NCI-H1417 (cell line): ENCODE measurements at places on chromosomes 6 and 20.

DNA sequence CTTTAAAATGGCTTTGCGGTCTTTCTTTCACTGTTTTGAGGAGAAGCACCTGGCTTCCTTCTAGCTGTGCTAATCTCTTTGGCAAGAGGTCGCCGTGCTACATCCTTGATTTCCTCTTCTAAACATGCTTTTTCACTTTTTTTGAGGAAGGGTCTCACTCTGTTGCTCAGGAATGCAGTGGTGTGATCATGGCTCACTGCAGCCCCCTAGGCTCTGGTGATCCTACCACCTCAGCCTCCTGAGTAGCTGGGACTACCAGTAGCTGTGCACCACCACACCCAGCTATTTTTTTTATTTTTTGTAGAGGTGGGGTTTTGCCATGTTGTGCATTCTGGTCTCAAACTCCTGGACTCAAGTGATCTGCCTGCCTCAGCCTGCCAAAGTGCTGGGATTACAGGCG is 40.5 kb downstream of the RSPH3 start:
- no peak for DNase-seq

- DNase-seq = peak; percentile 50
These were observed 14.9 kb upstream of the FAM210B start for GRCh38 chr20:56343861-56344381.

DNA sequence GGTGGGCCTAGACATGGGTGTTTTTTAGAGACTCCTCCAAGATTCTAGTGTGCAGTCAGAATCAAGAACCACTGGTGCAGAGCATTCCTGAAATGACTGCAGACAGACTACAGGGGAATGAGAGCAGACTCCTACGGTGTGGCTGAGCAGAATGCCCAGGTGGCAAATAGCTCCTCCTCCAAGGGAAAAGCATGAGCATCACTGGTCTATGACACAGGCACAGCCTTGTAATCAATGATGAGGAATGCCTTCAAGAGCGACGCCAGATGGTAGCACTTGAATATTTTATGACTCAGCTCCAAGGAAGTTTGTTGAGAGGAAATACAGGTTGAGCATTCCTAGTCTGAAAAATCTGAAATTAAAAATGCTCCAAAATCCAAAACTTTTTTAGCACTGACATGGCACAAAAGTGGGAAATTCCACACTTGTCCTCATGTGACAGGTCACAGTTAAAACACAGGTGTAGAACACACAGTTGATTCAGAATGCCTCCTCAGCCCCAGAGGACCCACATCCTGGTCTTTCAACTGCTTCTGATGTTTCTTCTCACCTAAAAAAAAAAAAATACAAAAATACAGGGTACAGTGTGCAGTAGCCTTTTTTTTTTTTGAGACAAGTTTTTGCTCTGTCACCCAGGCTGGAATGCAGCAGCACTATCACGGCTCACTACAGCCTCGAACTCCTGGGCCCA is 10.6 kb upstream of the FAM8A1 start:
- DNase-seq = peak; percentile 68

- no peak for DNase-seq
These were observed 93.7 kb downstream of the TCP11 start for GRCh38 chr6:35047265-35048011.

GRCh38 chr6:40854592-40854991 is 184.4 kb downstream of the UNC5CL start:
- DNase-seq = no peak

DNA sequence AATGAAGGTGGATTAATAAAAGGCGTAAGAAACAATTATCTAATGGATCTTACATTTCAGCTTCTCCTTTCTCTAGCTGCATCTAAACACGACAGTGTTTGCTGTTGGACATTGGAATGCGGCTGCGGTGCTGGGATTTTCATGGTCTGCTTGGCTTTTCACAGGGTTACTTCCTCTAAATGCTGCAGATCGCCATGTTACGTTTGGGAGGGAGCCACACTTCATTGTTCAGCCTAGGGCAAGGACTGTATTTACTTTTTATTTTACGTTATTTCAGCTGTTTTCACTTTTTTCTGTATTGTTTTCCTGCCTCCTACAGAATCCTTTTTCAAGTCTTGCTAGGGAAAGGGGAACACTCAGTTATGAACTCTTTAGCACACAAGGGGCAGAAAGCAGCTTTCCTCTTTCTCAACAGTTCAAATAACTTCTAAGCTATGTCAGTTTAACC is 97.9 kb upstream of the MTHFD1L start:
- no peak for DNase-seq

GRCh38 chr20:48142516-48142773 is 357.2 kb upstream of the SULF2 start:
- no peak for DNase-seq

DNA sequence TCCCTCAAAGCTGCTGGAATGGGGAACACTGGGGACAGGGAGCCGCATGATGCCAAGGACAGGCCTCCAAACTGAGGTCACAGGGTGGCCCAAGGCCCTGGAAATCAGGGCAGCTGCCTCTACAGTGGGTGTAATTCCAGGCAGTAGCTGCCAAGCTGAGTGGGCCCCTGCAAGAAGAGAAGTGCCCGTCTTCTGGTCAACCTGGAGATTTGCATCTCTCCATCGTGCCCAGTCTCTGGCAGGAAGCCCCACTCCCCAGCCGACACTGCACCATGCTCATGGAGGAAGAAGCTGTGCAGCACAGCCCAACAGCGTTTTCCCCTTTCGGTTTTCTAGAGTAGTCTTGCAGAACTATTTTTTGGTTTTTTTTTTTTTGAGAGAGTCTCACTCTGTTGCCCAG is 2.2 kb upstream of the FAM209A start:
- DNase-seq = no peak

DNA sequence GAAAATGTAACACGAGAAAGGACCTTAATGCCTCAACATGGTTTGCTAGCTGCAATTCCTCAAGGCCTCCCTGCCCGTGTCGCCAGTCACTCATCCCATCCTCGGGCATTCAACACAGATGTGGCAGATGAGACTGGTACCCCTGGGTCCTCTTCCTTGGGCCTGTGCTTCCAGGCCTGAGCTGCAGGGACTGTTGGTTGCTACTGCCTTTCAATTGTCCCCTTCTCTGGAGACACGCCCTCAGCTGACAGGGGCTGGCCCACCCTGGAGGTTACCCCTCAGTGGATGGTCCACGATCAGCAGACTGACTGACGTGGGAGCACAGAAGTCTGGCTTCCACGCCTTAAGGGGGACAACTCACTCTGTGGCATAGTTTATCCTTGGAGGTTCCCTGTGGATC is 495.1 kb upstream of the CHD6 start:
- DNase-seq = no peak

DNA sequence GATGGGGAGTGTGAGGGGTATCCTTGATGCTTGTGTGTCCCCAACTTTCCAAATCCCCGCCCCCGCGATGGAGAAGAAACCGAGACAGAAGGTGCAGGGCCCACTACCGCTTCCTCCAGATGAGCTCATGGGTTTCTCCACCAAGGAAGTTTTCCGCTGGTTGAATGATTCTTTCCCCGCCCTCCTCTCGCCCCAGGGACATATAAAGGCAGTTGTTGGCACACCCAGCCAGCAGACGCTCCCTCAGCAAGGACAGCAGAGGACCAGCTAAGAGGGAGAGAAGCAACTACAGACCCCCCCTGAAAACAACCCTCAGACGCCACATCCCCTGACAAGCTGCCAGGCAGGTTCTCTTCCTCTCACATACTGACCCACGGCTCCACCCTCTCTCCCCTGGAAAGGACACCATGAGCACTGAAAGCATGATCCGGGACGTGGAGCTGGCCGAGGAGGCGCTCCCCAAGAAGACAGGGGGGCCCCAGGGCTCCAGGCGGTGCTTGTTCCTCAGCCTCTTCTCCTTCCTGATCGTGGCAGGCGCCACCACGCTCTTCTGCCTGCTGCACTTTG is at the start of gene TNF:
Gene TNF, plus strand, starts transcription at position 231 of the 567 bp plus-strand sequence. Its CDS starts 177 bp downstream, at position 408.
- DNase-seq = no peak

DNA sequence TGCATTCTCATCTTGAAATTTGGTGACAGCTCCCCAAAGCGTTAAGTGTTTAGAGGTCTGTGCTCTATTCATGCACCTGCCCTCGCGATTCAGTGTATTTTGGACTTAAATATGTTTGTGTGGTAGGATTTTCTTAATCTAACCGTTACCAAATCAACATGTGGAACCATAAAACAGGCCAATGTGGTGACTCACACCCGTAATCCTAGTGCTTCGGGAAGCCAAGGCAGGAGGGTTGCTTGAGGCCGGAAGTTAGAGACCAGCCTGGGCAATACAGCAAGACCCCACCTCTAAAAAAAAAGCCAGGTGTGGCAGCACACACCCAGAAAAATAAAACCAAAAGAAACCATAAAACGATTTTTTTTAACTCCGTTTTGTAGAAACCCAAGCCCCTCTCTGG is 31.5 kb downstream of the PYGB start:
- DNase-seq = no peak

DNA sequence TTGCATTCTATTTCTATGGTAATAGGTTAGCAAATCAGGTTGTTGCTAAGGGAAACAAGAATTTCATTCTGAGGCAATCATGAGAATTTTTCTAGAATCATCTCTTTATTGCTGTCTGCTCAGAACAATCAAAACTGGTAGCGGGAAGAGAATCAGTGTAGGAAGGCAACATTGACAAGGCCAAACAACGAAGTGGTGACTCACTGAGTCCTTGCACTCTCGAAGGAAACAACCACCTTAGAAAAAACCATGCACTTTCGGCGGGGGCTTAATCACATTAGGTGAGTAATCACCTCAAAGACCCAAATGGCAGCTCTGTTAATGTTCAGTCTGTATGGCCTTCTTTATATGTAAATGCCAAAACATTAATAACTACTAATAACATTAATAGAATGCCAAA is 78.8 kb upstream of the MAP7 start:
- DNase-seq = no peak

- DNase-seq = no peak
These were observed 17.4 kb downstream of the PIGT start for GRCh38 chr20:45433316-45433715.

- no peak for DNase-seq
These were observed 67.3 kb downstream of the TRAM2 start for GRCh38 chr6:52509281-52510212.

DNA sequence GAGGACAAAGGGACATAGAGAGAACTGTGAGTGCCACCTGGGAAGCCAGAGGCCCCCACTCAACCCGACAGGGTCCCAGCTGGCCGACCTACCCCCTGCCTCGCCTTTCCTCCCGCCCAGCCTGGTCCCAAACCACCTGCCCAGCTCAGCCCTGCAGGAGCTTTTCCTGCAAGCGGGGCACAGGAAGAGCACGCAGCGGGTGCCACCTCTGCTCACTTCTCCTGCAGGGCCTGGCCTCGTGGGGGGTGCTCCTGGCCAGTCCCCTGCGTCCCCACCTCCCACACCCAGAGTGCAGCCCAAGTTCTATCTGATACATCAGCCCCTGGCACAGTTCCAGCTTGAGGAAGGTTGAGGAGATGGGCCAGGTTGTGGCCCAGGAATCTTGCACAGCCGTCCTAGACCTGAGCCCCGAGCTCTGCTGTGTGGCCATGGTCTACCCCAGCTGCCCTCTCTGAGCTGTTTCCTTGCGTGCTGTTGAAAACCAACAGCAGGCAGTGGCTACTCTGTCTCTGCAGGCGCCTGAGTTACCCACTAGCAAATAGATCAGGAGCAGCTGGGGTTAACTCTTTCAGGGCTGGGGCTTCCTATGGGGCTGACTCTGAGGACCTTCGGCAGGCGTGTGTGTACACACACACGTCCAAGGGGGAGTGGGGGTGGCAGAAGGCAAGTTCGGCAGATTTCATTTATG is 1.7 kb downstream of the NECAB3 start:
- DNase-seq = peak; percentile 89

GRCh38 chr6:136564180-136564579 is 14.0 kb upstream of the MAP7 start:
- no peak for DNase-seq

DNA sequence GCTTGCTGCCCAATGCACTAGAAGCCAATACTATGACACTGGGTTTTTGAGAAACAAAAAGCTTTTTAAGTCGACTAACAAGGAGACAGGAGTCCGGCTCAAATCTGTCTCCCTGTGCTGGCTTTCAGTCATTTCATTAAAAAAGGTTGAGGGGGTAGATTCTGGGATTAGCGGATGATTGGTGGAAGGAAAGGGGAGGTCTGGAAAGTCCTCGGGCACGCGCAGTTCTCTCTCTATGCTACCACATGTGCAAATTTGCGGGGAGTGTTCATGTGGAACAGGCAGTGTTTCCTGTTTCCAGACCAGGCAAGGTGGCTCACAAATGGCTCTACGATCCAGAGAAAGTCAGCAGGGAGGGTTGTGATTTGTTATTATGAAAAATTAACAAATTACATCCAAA is 89.1 kb upstream of the TOX2 start:
- no peak for DNase-seq

DNA sequence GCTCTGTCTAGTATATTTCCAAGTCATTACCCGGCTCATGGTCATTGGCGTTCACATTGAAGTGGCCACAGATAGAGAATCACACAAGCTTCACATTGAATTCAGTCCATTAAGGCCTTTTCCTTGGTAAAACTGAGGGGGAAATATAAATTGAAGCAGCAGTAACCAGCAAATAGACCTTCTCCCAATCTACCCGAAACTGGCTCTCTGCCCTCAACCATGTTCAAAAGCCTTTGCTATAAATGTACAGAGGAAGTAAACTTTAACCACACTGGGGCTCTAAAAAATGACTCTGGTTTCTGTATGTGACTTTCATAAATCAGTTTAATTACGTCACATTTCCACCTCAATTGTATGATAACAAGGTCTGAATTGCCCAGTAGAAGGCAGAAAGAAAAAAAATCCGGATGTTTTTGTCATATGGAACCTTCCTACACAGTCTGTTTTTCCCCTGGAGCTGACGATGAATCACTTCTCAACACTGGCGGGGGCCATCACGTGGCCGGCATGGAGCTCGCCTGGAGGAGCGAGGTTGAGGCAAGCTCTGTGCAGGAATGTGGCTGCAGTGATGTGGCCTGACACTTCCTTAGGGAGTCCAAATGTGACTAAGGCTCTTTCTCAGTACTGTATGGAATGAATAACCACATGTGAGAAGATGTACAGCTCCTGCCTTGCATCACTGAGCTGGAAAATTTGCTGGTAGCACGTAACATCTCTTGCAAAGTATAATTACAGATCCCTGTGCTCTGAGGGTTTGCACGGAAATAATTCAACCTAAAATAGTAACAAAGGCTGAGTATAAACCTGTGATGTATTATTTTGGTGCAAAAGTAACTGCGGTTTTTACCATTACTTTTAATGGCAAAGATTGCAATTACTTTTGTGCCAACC is 58.6 kb upstream of the SNX9 start:
- no peak for DNase-seq

- no peak for DNase-seq
These were observed 106.4 kb downstream of the QKI start for GRCh38 chr6:163520956-163521355.

GRCh38 chr6:90403489-90404381 is 107.1 kb upstream of the BACH2 start:
- DNase-seq = no peak
